ENCODE measurements at places on chromosomes 12 and 14. TPM values are rescaled to one million over a fixed set of nuclear protein-coding genes. Genes with fewer than 3 reads are reported as not detected.
A peak's percentile ranks its signal among the peaks of the same experiment; 100 is the strongest.

Gene PLEKHH1
- total RNA-seq, result 3.7 TPM

DNA sequence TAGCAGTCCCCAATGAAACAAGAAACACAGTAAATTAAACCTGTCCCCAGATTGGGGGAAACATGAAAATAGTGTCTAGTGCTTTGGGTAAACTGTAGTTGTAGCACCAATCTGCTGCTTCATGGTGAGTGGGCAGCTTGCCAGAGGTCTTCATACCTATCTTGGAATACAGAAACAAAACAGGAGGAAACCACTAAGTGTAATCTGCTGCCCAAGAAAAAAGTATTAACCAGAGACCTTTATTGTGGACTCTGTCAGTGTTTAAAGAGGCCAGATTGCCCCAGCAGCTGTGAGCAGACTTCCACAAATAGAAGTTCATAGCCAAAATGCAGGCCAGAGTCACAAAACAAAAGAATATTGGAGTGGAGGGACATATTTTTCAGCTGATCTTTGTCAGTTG lies 2.3 kb downstream of the ISCU start:
- no peaks in the 10 kb centered on the region for H3K27me3 ChIP-seq
- H3K27ac ChIP-seq, result peak overlapping the region; percentile 98
- DNase-seq, result no peak
- no peak overlapping the region for H3K4me3 ChIP-seq
- peaks cover 17% of the 10 kb centered on the region for H3K36me3 ChIP-seq
- peaks cover 39% of the 10 kb centered on the region for H3K4me1 ChIP-seq

- H3K27ac ChIP-seq, result no peak overlapping the region
- no peaks in the 10 kb centered on the region for H3K4me1 ChIP-seq
- DNase-seq, result no peak
- H3K27me3 ChIP-seq, result no peaks in the 10 kb centered on the region
- H3K4me3 ChIP-seq, result no peak overlapping the region
Observed at GRCh38 chr12:106001837-106002218, 136.9 kb downstream of the NUAK1 start.

GRCh38 chr12:115528466-115528865 lies 749.0 kb downstream of the MED13L start:
- no peak for DNase-seq
- H3K27me3 ChIP-seq, result no peaks in the 10 kb centered on the region
- H3K36me3 ChIP-seq, result no peaks in the 10 kb centered on the region
- no peak overlapping the region for H3K4me3 ChIP-seq
- H3K4me1 ChIP-seq, result no peaks in the 10 kb centered on the region

- no peak for DNase-seq
- H3K27ac ChIP-seq, result peak overlapping the region; percentile 47
- H3K4me3 ChIP-seq, result no peak overlapping the region
- no peaks in the 10 kb centered on the region for H3K27me3 ChIP-seq
Observed at GRCh38 chr14:49975276-49975675, 82.4 kb downstream of the ARF6 start.

Gene TAS2R8
- total RNA-seq, result 0.49 TPM

Gene MYH7
- total RNA-seq, result 0.14 TPM

Gene KLRC2
- total RNA-seq, result 0.49 TPM

GRCh38 chr12:82841487-82841904 lies 154.8 kb downstream of the TMTC2 start:
- no peak for DNase-seq
- no peaks in the 10 kb centered on the region for H3K4me1 ChIP-seq
- no peaks in the 10 kb centered on the region for H3K27me3 ChIP-seq

Gene CCDC198
- total RNA-seq, result not detected

- H3K27me3 ChIP-seq, result peaks cover 6% of the 10 kb centered on the region
- no peaks in the 10 kb centered on the region for H3K36me3 ChIP-seq
- no peak overlapping the region for H3K4me3 ChIP-seq
- H3K27ac ChIP-seq, result no peak overlapping the region
- H3K4me1 ChIP-seq, result peaks cover 12% of the 10 kb centered on the region
Observed at GRCh38 chr12:119808441-119808840, 68.7 kb downstream of the CIT start.

Gene WNT1
- not detected for total RNA-seq

Gene LTB4R2
- 2.5 TPM for total RNA-seq

Gene TEX22
- not detected for total RNA-seq

DNA sequence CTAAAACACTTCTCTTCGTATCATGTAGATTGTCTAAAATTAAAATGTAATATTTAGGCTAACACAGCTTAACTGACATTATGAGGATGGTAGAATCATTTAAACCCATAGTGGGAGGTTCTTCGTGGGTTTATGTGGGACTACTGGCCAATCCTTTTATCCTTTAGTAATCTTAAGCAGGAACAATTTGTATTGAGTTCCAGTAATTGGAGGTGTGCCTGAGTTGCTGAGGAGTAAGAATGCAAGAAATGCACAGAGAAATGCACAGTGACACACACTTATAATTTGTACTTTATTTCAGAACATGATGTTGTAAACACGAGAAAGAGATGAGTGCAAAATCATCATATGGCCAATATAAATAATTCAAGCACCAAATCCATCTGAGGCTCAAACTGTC lies 22.3 kb downstream of the OTOGL start:
- H3K4me3 ChIP-seq, result no peak overlapping the region
- DNase-seq, result no peak
- no peaks in the 10 kb centered on the region for H3K27me3 ChIP-seq
- peaks cover 44% of the 10 kb centered on the region for H3K4me1 ChIP-seq
- no peaks in the 10 kb centered on the region for H3K36me3 ChIP-seq

DNA sequence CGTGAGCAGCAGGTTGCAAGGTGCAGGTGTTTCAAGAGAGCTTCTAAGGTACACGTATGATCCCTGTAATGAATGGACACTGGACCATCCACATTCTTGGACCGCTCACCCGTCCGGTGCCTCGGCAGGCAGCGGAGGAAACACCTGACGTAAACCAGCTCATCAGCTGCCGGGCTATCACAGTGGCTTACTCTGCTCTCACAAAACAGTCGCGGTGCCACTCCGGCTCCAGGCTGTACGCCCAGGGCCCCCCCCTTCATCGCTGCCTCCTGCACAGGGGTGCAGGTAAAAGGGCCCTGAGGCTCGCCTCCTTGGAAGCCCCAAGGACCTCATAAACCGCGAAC lies 436 bp downstream of the VPS33A start:
- DNase-seq, result no peak
- no peaks in the 10 kb centered on the region for H3K27me3 ChIP-seq
- peak overlapping the region; percentile 89 for H3K27ac ChIP-seq
- H3K4me1 ChIP-seq, result peaks cover 7% of the 10 kb centered on the region

Gene ERP27
- total RNA-seq, result not detected

GRCh38 chr14:58297412-58297761 lies 968 bp upstream of the ARID4A start:
- H3K4me3 ChIP-seq, result peak overlapping the region; percentile 99
- H3K4me1 ChIP-seq, result peaks cover 18% of the 10 kb centered on the region
- H3K27me3 ChIP-seq, result no peaks in the 10 kb centered on the region
- no peak for DNase-seq

Measured in sigmoid colon (tissue), 7 donors.